SJSA1 (cell line): ENCODE measurements at places on chromosomes 6 and 20.

DNA sequence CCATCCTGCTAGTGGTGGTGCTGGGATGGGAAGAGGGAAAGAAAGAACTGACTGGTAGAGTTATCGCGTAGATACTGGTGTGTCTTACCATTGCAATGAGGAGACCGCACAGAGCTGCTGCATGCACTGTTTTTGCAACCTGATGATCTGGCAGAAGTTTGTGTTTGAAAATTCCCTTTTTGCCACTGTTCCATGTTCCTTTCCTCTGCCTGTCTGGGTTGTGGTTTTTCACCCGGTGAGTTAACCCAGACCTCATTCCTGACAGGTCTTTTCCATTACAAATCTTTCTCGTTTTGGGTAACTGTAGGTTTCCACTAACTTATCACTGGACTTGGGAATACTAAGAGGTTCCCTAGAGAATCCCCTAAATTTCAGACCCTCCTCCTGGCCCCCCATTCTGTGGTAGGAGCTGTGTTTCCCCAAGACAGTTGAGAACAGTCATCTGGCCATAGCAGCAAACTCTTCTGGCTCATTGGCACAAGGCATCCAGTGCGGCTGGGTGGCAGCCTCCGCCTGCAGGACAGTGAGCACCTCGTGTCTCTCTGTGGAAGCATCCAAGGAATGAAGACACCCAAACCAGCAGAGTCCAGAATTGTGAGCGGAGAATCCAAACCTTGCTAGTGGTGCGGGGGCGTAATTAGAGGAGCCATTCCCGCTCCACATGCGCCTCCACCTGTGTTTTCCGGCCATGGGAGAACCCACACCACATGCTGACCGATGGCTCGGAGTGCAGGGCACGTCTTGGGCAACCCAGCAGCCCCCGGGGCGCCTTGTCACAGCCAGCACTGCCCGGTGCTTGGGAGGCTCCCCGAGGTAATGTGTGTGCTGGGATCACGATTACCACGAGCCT is 32.8 kb downstream of the ERMARD start:
- peak; percentile 42 for DNase-seq

DNA sequence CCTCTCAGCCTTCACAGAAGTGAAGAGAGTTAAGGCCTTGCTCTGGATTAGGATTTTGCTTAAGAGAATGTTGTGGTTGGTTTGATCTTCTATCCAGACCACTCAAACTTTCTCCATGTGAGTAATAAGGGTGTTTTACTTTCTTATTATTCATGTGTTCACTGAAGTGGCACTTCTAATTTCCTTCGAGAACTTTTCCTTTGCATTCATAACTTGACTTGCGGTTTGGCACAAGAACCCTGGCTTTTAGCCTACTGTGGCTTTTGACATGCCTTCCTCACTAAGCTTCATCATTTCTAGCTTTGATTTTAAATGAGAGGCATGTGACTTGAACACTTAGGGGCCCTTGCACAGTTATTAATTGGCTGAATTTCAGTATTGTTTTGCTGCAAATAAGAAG is 166.1 kb upstream of the OPRM1 start:
- DNase-seq: no peak

GRCh38 chr20:62592506-62593177 is 49.7 kb upstream of the SLCO4A1 start:
- DNase-seq: no peak

- no peak for DNase-seq
Measured at GRCh38 chr6:51057296-51057695, 238.6 kb downstream of the TFAP2B start.

DNA sequence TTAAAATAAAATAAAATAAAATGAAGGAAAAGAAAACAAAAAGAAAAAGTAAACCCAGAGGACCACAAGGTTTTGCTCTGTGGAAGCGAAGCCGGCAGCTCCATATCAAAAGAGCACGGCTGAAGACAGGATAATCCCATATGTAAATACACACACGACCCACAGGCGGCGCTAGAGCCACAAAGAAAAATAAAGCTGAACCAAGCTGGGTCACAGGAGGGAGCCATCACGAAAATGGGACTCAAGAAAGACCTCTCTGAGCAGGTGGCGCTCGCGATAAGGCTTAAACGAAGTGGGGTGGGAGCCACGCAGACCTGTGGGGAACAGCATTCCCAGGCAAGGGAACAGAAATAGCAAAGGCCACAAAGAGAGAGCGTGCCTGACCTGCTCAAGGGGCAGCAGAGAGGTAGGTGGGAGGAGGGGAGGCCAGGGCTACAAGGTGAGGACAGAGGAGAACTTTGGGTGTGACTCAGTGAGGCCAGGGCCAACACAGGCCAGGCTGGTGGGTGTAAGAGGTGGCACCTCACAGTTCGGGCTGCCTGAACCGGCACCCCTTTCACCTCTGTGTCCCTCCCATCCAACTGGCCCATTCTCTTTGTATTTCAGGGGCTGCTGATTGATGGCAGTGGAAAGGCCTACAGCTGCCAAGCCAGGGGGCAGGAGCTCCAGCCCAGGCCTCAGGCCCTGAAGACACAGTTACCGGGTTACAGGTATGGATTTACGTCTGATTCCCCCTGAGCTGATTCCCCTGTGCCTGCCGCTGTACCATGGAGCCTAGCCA is 26.0 kb downstream of the PTGIS start:
- DNase-seq: peak; percentile 58

DNA sequence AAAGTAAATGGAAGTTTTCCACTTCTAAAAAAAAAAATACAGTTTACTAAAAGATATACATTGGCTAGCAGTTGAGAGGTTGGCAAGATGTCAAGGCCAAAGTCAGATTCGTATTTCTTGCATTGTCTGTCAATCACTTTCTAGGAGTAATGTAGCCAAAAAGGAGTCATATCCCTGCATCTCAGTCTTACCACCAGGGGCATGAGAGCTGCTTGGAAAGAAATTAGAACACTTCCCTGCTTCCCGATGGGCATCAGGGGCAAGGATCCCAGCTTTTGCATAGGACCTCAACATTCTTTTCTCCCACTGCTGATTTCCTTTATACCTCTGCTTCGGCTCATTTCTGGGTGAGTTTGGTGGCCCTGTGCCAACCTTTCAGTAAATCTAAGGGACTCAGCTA is 581.0 kb upstream of the MAP3K7 start:
- no peak for DNase-seq

DNA sequence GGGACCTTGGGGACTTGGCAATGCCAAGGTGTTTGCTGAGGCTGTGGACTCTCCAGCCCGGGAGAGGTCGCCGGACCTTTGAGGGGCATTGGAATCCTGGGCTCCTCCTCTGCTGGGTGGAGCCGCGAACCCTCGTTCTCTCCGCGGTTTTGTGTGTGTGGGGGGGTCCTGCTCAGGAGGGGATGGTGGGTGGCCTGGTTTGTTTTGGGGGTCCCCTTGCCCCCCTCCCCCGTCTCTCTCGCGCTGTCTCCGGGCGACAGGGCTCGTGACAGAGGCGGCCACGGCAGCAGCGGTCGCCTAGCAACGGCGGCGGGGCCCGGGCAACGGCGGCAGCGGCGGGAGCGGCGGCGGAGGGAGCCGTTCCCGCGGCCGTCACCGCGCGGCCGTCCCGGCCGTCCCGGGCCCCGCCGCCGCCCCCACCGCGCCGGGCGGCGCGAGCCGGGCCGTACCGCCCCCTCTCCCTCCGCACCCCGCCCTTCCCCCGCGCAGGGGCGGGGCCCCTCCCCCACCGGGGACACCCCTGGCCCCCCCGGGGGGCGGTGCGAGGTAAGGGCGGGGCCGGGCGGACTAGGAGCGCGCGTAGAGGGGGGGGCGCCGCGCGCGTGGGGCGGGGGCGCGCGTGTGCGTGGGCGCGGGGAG is 7.8 kb downstream of the SYNGAP1 start:
- peak; percentile 38 for DNase-seq

DNA sequence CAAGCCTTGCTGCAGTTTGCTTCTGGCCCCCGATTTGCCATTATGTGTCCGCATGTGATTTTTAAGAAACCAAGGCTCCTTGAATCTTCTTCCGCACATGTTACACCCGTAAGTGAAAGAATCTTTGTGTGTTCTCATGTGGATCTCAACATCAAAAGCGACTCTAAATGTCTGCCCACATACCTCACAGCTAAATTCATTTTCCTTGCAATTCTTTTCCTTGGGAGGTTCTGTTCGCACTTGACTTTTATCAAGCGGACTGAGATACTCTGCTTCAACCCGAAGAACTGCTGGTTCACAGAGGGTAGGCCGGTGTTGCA is 11.4 kb downstream of the ZNF217 start:
- no peak for DNase-seq

- peak; percentile 42 for DNase-seq
Measured at GRCh38 chr6:169250660-169251059, 3.0 kb downstream of the THBS2 start.

DNA sequence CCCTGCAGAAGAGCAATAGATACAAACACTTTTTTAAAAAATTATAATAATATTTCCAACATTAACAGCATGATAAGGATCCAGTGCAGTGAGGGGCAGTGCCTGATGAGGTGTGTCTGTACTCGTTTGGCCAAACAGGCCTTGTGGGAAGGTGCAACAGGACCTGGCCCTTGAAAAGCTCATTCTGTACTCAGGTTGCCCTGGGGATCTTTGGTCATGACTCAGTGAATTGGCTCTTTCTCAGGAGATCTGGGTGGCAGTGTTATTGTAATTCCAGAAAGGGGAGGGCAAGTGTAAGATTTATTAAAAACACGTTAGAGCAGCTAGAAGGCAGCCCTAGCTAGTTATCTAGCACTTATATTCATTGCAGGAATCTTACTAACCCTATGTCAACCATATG is 2.9 kb upstream of the SPINT3 start:
- no peak for DNase-seq

- no peak for DNase-seq
Measured at GRCh38 chr6:140845701-140846100, 1287.0 kb upstream of the GJE1 start.

- DNase-seq: peak; percentile 31
Measured at GRCh38 chr20:21511850-21512633, 1.8 kb downstream of the NKX2-2 start.

- DNase-seq: no peak
Measured at GRCh38 chr6:157724960-157725741, 97.9 kb upstream of the SNX9 start.

DNA sequence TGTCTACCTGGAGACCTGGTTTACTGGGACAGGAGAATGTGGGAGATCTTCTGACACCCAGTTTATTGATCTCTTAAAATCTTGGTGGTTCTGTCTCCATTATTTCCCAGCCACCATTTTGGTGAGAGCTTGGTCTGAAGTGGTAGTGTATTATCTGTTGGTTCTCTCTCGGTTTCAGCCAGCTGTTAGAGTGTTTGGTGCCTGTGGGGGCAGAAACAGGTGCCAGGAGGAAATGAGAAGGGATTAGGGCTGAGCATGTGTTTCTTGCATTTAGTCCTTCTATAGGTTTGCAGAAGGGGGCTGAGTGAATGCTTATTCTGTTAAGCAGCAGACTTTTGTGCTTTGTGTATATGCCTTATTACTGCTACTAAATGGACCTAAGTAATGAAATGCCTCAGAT is 9.6 kb downstream of the JARID2 start:
- no peak for DNase-seq

DNA sequence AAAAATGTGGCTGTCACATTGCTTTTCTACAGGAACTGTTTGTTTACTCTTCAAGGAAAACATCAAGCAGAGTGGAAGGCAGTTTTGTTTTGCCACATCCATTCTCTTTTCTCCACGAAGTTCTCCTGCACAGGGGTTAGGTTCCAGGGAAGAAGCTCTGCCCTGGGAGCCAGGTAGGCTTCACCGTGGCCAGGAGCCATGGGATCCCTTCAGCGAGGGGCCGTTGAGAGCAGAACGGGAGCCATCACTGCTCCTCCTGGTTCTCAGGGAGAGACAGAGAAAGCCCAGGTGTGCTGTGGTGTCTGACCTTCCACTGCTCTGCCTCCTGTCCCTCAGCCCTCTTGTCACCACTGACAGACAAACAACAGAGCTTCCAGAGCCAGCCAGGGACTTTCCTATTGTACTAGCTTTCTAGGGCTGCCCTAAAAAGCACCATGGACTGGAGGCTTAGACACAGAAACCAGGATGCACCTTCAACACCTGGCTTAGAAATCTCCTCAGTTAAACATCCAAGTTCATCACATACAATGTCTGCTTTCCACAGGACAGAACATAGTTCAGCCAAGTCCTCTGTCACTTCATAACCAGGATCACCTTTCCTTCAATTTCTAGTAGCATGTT is 75.6 kb upstream of the SLC22A23 start:
- peak; percentile 28 for DNase-seq

DNA sequence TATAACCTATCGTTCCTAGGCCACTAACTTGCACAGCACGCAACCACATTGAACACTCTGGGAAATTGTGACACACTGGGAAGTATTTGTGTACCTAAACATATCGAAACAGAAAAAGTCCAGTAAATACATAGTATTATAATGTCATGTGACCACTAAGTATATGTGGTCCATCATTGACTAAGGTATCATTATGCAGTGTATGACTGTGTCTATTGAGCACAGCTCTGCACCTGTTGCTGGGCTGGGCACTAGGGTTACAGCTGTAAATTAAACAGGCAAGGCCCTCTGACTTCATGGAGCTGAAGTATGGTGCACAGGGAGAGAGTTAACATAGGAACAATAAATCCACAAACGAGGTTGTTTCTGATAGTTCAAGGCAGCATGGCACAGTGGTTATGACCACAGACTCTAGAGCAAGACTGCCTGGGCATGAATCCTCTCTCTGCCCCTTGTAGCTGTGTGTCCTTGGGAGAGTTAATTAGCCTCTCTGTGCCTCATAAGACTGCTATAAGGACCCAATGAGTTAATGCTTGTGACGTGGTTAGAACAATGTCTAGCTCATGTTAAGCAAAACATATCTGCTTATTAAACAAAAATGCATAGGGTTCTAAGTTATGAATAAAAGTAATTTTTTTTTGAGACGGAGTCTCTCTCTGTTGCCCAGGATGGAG is 10.6 kb downstream of the BCAS1 start:
- DNase-seq: no peak

DNA sequence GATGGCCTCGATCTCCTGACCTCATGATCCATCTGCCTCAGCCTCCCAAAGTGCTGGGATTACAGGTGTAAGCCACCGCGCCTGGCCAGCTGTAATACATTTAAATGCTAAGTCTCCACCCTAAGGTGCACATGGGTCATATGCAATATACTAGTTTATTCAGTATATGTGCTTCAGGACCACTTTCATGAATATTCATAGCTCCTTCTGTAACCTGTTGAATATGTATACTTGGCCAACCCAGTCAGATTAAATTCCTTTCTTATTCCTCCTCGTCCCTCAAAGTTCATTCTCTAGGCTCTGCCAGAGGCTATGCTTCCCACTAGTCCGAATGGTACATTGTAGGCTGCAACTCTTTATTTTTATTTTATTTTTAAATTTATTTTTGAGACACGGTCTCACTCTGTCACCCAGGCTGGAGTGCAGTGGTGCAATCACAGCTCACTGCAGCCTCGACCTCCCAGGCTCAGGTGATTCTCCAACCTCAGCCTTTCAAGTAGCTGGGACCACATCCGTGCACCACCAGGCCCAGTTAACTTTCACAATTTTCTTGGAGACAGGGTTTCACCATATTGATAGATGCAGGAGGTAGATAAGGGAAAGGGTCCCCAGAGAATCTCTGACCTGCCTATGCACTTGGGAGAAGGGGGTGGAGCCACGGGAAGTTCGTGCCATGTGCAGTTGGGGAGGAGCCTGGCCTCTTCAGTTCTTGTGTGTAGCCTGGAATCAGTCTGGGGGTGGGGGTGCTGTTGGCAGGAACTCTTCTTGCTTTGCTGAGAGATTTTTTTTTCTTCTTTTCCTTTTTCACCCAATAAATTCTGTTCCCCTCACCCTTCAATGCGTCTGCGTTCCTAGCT is 41.3 kb upstream of the DDR1 start:
- DNase-seq: no peak

- DNase-seq: peak; percentile 28
Measured at GRCh38 chr6:108837236-108837971, 10.8 kb upstream of the ARMC2 start.
